ENCODE measurements at places on chromosomes 1 and 21.

GRCh38 chr1:42788021-42788420 lies 3.2 kb downstream of the TMEM269 start:
- no peak for DNase-seq

GRCh38 chr1:221888218-221888617 lies 146.3 kb upstream of the DUSP10 start:
- no peak for DNase-seq

DNA sequence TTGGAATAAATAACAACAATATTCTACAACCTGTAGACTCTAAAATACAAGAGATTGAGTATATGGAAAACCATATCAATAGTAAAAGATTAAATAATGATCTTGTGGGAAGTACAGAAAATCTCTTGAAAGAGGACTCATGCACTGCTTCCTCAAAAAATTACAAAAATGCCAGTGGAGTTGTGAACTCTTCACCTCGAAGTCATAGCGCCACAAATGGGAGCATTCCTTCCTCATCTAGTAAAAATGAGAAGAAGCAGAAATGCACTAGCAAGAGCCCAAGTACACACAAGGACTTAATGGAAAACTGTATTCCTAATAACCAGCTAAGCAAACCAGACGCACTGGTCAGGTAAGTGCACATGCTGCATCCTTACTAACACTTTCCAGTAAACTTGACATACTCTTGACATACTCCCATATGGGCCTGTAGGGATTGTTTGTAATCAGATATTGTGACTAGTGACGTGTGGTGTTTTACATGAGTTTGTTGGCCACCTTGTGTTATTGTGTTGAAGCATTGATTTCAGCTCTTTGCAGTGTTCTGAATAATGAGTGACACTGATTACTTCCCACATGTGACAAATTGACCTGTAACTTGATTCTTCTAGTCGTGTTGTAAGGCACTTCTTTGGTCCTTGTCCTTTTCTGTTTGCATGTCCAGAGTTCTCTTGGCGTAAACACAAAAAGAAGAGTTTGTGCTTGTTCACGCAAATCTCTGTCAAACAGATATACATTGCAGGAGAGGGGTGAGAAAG lies 28.0 kb downstream of the MACO1 start:
- DNase-seq = no peak

- no peak for DNase-seq
Measured at GRCh38 chr21:23601549-23601948, 2005.7 kb downstream of the MRPL39 start.

GRCh38 chr1:1080122-1080757 lies 6.1 kb upstream of the RNF223 start:
- DNase-seq = peak; percentile 98

DNA sequence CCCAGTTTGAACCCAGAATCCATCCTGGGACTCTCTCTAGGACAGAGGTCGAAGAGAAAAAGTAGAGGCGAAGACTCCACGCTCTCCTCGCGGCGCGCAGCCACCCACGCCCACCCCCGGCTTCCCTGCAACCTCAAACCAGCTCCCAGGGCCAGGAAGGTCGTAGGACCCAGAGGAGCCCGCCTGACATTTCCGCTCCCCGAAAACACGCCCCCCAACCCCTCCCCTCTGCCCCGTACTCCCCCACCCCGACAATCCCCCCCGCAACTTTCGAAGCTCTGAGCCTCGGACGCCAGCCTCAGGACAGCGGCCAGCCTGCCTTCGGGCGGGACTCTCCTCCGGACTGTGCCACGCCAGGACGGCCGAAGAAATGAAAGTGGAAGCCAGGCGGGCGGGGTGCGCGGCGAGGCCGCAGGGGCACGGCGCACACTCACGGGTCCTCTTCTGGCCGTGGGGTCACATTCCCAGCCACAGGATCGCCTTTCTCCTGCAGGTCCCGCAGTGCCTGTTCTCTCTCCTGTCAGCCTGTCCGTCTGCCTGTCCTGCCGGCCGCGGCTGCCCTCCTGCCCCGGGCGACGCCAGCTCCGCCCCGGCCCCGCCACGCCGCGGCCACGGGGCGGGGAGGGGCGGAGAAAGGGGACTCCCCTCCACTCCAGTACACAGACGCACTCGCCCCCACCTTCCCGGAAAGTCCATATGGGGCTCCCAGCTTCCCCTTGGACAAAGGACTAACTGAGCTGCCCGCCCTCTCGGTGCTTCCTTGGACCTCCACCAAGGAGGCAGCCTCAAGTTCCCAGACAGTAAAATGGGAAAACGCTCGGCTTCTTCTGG lies at the start of gene MOB3C:
Gene MOB3C, minus strand, starts transcription at position 535 of the 831 bp plus-strand sequence. CDS start 3,490 bp downstream, outside the sequence.
- DNase-seq = peak; percentile 96

DNA sequence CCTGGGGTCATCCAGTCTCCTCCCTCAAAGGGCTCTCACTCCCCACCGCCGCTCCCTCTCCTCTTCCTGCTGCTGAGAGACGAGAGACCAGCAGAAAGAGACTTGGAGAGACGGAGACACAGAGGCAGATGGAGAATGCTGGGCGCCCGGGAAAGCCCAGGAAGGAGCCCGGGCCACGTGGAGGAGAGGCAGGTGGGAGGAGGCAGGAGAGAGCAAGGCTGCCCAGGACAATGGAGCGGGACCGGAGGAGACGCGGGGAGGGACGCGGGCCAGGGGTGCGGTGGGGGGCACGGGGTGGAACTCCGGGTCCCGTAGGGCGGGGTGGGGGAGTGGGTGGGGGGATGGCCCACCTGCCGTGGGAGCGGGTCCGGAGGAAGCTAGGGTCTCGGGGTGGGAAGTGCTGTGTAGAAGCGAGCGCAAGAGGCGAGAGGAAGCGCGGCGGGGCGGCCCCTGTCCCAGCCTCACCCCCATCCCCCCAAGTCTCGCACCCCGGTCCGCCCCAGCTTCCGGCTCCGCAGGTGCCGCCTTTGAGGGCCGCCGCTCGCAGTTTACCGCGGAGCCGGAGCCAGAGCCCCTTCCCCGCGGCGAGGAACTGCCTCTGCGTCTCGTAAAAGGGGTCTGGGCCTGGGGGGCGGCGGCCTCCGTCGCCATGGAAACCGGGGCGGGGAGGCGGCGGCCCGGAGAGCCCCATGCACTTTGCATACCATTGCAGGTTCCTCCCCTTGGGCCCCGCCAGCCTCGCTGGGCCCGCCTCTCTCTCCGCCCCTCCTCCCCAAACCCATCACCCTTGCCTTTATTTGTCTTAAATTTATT lies 11.7 kb upstream of the EPHA2 start:
- peak; percentile 85 for DNase-seq

- DNase-seq = no peak
Measured at GRCh38 chr1:64608005-64608650, 136.7 kb upstream of the RAVER2 start.

GRCh38 chr21:25324666-25325065 lies 282.6 kb downstream of the MRPL39 start:
- DNase-seq = no peak

- peak; percentile 81 for DNase-seq
Measured at GRCh38 chr1:26027716-26028489, 6.3 kb downstream of the EXTL1 start.

DNA sequence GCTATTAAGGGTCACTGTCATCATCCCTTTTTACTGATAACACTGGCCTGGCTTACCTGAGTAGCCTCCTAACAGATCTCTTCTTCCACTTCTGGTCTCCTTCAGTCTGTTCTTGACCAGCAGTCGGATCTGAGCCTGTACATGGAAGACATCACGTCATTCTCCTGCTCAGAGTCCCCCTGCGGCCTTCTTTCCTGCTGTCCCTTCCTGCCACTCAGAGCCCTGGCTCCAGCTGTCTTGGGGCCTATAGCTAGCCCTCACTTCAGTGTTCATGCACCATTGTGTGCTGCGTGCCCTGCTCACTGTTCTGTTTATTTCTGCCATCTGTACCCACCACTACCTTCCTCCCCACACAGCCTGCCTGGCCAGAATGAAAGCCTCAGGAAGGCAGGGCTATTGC lies 8.4 kb downstream of the ADARB1 start:
- DNase-seq = no peak

- no peak for DNase-seq
Measured at GRCh38 chr1:81998165-81998564, 197.4 kb downstream of the ADGRL2 start.

DNA sequence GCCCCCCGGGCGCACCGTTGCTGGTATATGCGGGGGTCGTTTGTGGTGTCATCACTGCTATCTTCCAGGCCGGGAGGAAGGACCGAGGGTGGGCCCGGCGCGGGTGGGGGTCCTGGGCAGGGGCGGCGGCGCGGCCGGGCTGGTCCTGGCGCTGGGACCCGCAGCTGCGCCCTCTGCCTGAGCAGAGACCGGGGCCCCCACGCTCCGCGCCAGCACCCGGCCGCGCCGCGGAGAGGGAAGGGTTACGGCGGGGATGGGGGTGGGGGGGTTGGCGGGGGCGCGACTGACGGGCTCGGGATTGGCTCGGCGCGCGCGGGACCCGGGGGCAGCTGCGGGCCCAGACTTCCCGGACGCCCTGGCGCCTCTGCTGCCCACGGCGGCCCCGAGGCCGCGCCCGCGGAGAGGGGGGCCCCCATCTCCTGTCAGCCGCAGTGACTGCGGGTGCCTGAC lies 13.8 kb upstream of the SAMD11 start:
- DNase-seq = peak; percentile 88

- peak; percentile 94 for DNase-seq
Measured at GRCh38 chr1:207885129-207886032, 25.5 kb downstream of the CD34 start.

- peak; percentile 79 for DNase-seq
Measured at GRCh38 chr1:223556414-223557129, 108.9 kb downstream of the CAPN8 start.

DNA sequence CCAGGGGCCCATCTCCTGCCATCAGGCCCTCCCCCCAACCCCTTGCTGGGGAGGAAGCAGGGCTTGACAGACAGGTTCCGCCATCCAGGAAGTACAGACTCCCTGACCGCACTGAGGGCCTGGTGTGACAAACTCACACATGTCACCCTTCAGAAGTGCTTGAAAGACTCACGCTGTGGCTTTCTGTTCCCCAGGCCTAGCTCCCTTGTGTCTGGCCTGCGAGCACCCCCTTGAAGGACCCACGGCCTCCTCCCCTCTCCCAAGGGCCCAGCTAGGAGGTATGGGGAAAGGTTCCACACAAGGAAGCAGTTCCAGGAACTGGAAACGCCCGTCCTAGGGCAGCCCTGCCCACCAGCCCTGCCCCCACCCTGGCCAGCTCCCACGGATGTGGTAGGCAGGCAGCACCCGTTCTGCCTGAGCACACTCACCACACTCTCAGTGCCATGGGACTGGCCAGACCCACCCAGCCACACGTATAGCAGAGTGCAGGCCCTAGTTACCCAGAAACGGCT lies 26.7 kb downstream of the SLC2A1 start:
- DNase-seq = no peak

DNA sequence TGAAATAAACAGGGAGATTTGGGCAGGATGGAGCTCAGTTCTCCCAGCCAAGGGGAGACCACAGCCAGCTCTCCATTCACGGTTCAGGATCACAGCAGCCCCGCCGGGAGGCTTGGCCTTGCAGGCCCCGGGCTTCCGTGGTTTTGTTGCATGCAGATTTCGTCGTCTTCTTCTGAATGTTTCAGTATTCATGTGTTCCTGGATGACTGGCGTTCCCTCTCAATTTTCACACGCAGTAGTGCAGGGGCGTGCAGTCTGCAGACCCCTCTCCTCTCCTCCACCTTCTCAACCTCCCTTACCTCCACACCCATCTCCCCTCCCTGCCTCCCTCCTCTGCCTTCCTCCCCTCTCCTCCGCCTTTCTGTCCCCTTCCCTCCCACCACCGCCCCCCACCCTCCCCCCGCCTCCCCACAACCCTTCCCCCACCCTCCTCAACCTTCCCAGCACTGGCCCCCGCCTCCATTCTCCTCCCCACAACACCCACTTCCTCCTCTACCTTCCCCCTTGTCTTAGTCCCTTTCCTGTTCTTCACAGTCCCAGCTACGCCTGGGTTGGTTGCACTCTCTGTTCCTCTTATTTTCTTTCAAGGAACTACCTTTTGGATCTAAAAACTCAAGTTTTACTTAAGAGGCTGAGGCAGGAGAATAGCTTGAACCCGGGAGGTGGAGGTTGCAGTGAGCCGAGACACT lies 8.4 kb upstream of the SLC19A1 start:
- peak; percentile 83 for DNase-seq

DNA sequence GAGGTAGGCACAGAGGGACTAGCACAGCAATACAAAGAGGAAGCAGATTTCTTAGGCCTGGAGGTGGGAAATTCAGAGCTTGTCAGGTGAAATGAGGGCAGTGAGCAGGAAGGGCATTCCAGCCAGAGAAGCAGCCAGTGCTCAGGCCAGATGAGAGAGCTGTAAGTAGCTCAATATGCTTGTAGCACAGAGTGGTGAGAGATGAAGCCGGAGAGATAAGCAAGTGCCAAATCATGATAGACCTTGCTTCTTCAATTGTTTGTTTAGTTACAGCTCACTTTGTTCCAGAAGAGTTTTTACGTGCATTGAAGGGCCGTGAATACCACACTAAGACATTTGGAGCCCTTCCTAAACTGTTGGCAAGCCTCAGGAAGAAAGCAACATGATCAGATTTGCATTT lies 42.0 kb upstream of the ADAMTS1 start:
- DNase-seq = no peak

- DNase-seq = no peak
Measured at GRCh38 chr1:50949286-50949982, 10.6 kb downstream of the FAF1 start.

DNA sequence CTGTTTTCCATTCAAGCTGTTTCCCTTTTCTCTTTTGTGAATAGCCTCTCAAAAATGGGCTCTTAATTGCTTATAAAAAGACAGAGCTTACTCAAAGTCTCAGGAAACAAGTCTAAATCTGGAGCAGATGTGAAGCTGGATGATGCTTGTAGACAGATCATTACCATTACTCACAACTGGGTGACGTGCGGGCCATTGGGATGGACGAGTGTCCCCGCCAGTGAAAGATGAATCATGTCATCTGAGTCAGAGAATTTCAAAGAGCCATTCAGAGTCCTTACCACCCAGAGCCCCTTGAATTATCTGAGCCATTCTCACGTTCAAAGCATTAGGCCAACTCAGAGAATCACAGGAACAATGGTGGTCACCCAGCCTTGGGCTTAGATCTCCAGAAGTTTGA lies 134.6 kb downstream of the HUNK start:
- no peak for DNase-seq

DNA sequence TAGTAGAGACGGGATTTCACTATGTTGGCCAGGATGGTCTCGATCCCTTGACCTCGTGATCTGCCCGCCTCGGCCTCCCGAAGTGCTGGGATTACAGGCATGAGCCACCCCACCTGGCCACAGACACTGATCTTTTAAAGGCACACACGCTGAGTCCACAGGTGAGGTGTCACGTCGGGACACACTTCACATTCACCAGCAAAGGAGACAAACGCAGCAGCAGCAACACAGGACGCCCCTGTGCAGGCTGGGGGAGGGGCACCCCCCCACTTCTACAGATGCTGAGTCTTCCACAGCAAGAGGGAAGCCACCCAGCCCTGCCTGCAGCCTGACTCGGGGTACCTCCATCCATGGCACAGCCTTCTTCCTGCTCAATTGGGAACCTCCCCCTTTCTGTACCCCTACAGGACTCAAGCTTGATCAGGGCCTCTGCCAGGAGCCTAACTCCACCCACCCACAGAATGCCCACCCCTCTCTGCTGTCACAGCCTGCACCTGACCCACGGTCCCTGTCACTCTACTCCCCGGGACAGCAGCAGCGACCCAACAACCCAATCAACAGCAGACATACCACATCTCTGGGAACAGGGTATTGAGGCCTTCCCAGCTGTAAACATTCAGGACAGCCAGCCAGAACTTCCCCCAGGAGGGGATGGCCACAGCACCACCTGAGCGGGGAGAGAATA lies 9.5 kb downstream of the LSS start:
- peak; percentile 46 for DNase-seq

GRCh38 chr1:198056255-198056654 lies 100.5 kb upstream of the NEK7 start:
- DNase-seq = peak; percentile 15

- DNase-seq = no peak
Measured at GRCh38 chr1:42433369-42433768, 22.5 kb downstream of the ZMYND12 start.

Data from osteoblast (primary cell).